Heart right ventricle (tissue), 16 donors: ENCODE measurements at places on chromosomes 2 and 18.

DNA sequence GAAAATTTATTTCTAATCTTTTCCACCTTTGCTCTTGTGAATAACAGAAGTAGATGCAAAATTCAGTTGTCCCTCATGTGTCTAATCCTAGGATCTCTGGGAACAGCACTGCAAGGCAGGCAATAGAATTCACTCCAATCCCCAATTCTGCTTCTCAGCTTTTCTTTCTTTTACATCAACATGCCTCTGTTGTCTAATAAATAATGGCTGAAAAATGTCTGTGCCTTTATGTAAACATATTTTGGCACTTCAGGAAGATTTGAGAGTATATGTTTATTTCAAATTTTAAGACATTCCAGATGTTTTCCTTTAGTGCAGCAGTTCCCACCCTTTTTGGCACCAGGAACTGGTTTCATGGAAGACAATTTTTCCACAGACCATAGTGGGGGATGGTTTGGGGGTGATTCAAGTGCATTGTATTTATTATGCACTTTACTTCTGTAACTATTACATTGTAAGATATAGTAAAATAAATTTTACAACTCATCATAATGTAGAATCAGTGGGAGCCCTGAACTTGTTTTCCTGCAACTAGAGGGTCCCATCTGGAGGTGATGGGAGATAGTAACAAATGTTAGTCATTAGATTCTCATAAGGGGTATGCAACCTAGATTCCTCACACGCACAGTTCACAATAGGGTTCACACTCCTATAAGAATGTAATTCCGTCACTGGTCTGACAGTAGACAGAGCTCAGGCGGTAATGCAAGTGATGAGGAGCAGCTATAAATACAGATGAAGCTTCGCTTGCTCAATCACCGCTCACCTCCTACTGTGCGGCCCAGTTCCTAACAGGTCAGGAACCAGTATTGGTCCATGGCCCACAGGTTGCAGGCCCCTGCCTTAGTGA lies 590.3 kb upstream of the CNTNAP5 start:
- no peak for DNase-seq

DNA sequence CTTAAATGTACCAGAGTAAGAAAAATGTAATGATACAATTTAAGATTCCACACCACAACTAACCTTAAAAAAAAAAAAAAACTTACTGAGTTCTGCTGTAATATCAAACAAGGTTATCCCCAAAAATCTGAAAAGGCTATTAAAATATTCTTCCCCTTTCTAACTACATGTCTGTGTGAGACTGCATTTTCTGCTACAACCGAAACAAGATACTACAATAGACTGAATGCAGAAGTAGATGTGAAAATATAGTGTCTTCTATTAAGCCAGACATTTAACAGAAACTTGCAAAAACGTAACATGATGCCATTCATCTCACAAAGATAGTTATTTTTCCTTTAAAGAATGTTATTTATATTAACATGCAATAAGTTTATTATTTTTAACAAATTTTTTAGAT lies 16.2 kb downstream of the SS18 start:
- DNase-seq, result no peak

- no peak for DNase-seq
These were observed 369.8 kb downstream of the DPP10 start for GRCh38 chr2:114812261-114812660.

- DNase-seq, result no peak
These were observed 29.4 kb upstream of the IL1RN start for GRCh38 chr2:113098041-113098440.

GRCh38 chr2:107393516-107393915 lies 433.2 kb upstream of the RGPD4 start:
- DNase-seq, result no peak

- DNase-seq, result no peak
These were observed 119.5 kb downstream of the LIPG start for GRCh38 chr18:49681387-49681786.

- no peak for DNase-seq
These were observed 70.4 kb upstream of the ARHGAP15 start for GRCh38 chr2:143058851-143059250.

GRCh38 chr2:238914648-238915015 lies 66.7 kb downstream of the TWIST2 start:
- no peak for DNase-seq

- DNase-seq, result no peak
These were observed 52.9 kb downstream of the MYCN start for GRCh38 chr2:15993232-15993610.

- DNase-seq, result no peak
These were observed 50.3 kb downstream of the MTERF4 start for GRCh38 chr2:241051578-241052487.

- peak; percentile 21 for DNase-seq
These were observed 163.0 kb upstream of the NOSTRIN start for GRCh38 chr2:168639441-168639898.
